Germinal center (tissue), 1 donor: ENCODE measurements at places on chromosomes 7 and 10.
A peak's percentile ranks its signal among the peaks of the same experiment; 100 is the strongest.

- DNase-seq: no peak
These were observed 72.9 kb upstream of the TMEM248 start for GRCh38 chr7:66847879-66848790.

DNA sequence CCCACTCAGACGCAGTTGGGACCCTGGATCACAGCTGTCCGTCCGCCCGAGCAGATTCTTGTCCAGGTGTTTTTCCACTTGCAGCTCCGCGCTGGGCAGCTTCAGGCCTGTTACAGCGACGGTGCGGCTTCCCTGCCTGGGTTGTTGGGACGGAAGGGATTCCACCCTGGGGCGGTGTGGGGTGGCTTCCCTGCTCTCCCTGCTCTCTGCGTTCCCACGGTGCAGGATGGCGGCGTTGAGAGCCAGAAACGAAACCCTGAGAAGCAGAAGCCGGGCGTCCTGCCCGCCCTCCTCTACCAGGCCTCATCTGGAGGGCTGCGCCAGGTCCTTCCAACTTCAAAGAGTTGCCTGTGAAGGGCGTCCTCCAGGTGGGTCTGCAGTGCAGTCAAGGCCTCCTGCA is 194.4 kb downstream of the ADARB2 start:
- no peak for DNase-seq

- DNase-seq: no peak
These were observed 97.5 kb downstream of the RPS24 start for GRCh38 chr10:78130966-78131710.

- no peak for DNase-seq
These were observed 195.3 kb downstream of the FAM107B start for GRCh38 chr10:14579405-14579804.

- DNase-seq: no peak
These were observed 8.0 kb downstream of the TNS3 start for GRCh38 chr7:47573758-47574481.

DNA sequence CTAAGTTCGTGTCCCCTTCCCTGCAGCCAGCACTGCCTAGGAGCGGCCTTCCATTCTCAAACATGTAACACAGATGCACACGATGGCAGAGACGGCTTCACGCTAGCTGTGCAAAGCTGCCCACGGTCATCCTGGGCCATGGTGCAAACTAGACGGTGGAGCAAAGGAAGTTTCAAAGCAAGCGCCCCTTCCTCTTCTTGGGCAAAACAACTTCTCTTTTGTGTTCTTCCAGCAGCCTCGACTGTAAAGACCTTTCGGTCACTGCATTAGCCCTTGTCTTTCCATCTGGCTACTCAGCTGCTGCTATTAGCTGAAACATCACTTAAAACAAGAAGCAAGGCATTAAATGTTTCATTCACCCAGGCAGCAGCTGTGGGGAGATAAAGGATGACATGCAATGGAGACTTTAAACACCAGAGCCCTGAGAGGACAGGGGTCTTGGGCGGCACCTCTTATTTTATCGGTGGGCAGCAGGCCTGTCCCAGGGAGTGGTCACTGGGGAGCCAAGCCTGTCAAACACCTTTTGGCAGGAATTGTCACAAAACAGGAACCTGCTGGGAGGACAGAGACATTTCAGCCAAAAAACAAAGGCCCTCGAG is 214.8 kb downstream of the KLF6 start:
- no peak for DNase-seq

DNA sequence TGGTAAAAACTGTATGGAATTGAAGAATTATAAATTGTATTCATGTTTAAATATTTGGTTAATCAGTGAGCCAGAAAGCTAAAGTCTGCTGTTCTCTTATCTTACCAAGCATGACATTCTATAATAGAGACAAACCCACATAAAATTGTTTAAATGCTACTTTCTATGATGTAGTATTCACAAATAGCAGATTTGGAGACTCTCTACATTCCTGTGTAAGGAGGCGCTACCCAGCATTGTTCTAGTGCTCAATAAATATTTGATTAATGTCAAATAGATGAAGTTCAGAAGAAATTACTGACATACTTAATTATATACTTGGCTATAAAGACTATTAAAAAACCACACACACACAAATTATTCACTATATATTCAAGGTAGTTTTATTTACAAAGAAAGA is 49.8 kb downstream of the DOCK4 start:
- no peak for DNase-seq

GRCh38 chr10:119176166-119176565 is 2.4 kb downstream of the PRDX3 start:
- DNase-seq: no peak

DNA sequence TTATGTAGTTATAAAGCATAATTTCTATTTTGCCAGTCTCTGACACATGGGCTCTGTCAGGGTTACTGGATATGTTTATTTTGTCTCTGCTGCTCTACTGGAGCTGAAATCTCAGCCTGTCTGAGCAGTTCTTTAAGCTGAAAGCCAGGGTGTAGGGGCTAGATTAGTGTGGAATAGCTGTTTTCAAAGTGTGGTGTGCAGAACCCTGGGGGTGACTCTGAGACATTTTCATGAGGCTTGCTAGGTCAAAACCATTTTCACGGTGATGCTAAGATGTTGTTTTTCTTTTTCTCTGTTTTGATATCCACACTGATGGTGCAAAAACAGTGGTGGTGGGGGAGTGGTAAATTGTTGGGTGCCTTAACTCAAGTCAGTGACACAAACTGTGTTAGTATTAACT is 45.5 kb downstream of the CREM start:
- DNase-seq: no peak

DNA sequence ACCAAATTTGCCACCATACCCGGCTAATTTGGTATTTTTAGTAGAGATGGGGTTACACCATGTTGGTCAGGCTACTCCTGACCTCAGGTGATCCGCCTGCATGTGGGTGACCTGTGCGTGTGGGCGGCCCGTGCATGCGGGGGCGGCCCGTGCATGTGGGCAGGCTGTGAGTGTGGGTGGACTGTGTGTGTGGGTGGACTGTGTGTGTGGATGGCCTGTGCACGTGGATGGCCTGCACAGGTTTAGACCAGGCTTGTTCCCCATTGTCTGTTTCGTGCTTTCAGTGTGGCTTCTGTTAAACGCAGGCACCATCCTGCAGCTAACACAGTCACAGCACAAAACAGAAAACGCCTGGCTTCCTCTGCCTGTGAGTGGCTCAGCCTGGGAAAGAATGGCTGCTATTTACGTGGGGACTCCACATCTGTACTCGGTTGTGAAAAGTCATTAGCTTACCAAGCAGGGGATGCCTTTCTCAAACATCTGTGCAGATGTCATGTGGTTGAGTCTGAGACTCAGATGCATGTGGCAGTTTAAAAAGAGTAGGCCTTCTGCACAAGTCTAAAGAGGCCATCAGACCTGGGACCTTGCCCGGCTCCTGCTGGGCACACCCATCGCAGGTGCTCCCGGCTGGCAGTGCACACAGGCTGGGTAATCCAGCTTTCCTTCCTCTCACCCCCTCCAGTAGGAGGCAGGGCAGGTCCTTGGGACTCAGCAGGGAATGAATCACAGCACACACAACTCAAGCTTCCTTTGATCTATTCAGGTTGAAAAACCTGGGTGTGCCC is 91.6 kb downstream of the COBL start:
- DNase-seq: no peak

DNA sequence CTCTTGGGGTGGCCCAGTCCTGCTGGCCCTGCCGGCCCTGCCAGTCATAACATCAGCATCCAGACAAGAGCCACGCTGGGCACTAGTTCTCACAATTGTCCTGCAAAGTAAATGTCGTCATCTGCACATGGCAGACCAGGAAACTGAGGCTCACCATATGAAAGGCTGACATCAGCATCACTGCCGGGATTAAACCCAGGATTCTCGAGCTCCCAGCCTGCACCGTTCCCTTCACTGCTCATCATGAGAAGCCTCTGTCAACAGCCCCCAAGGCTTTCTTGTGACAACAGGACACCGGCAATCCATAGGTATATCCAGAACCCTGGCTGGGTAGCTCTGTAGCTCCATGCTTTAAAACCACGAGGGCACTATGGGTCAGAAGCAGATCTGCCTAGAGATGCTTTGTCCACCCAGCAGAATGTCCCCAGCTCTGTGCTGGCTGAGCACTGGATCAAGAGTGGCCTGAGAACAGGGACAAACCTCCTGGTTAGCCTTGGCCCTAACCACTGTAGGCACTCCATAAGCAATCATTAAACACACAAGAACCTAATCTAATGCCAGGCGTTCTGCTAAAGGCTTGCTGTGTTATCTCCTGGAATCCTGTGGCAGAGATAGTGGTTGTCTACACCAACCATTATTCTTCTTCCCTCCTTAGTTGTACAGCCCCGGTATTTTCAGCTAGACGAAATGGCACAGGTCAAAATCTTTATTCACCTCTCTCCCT is 41.2 kb upstream of the C10orf71 start:
- DNase-seq: no peak

DNA sequence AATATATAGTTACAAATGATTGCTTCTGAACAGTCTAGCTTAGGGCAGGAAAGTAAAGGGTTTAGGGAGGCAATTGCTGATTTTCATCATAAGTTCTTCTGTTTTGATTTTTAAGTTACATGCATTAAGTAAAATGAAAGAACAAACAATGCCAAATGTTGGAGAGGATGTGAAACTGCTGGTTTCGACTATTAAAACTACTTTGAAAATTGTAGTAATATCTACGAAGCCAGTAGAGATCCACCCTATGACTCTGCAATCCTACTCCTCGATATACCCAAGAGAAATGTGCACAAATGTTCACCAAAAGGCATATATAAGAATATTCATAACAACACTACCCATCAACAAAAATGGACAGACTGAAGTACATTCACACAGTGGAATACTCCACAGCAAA is 24.3 kb downstream of the PDZD8 start:
- no peak for DNase-seq

DNA sequence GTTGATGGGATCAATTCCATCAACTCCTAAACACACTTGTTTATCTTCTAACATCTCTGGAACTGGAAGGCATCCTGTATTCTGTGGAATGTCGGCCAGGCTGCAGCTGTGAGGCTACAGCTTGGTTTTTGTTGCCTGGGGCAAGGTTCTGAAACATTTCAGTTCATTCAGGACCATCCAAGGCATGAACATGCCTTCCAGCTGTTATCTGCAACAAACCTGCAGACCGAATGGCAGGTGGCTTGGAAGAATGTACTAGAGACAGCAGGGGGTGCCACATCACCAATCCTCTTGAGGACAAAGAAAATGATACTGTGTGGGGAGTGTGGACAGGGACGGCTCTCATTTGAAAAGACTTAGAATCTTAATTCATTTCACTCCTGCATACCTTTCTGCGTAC is 12.4 kb downstream of the PAPOLB start:
- DNase-seq: no peak

- DNase-seq: no peak
These were observed 730.5 kb downstream of the ZWINT start for GRCh38 chr10:55630491-55631056.

- DNase-seq: no peak
These were observed 19.7 kb downstream of the CHAT start for GRCh38 chr10:49633327-49634068.

DNA sequence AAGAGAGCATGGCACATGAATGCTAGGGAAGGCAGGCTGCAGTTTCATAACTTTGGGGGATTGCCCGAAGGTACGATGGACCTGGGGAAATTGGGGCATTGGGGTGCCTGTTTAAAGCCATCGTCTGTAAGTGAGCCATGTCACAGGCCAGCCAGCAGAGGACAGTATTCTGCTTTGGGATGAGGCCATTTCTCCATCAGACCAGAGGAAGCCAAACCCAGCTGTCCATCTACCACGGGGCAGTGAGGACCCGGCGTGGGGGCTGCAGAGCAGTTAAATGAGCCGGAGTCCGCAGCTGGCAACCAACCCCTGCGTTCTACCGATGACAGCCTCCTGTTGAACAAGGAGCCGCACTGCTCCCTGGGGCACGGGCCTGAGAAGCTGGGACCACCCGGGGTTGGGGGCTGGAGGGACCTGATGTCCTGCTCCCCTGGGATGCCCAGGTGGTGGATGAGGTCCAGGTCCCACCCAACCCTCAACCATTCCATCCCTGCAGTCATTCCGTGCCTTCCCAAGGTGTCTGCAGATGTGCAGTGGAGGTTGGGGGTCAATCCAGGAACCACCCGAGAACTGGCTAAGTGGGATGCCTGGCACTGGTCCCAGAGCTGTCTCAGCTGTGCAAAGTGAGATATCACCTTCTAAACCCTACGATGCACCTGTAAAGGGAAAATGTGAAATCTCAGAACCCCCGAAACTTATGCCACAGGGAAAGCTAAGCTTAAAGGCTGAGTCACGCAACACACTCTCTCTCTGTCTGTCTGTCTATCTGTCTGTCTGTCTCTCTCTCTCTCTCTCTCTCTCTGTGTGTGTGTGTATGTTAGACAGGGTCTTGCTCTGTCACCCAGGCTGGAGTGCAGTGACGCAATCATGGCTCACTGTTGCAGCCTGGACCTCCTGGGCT is 12.1 kb upstream of the RHBDD2 start:
- DNase-seq: peak; percentile 46

- no peak for DNase-seq
These were observed 12.9 kb downstream of the HTRA1 start for GRCh38 chr10:122474131-122474818.

DNA sequence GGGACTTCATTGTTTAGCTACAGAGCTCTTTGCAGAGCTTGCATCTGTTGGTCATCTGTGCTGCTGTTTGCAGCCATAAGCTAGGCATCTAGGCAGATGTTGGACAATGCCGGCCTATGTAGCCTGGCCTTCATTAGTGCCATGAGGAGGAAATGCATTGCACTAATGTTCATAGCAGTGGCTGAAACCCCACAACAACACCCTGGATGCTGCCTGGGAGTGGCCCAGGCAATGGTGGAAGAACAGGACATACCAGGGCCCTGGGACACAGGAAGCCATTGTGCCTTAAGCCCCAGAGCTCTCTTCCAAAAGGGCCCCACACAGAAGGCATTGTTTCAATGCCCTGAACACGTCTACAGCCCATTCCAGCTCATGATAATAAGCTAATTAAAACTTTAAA is 131.5 kb upstream of the LYZL1 start:
- DNase-seq: no peak

- no peak for DNase-seq
These were observed 32.6 kb downstream of the LHPP start for GRCh38 chr10:124494046-124494807.
